ENCODE measurements at places on chromosomes 7 and 10.

GRCh38 chr7:26865094-26865388 is 651 bp upstream of the SKAP2 start:
- no peak for DNase-seq

DNA sequence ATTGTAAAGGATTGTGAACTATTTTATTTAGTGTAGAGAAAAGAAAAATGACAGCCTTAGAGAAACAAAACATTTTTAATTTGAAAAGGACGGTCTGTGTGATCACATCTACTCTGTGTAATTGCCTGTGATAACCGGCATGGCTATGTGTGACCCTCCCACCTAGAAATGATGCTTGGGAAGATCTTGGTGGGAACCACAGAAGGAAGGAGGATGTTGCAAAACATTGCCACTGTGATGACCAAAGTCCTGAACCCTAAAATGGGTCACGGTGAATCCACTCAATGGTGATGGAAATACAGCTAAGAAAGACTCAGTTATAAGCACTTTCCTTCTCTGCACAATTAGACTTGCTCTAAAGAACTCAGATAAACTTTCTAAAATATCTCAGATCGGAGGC is 221.3 kb upstream of the FRMD4A start:
- DNase-seq: no peak

- no peak for DNase-seq
These were observed 99.2 kb downstream of the DLG5 start for GRCh38 chr10:77827366-77827765.

DNA sequence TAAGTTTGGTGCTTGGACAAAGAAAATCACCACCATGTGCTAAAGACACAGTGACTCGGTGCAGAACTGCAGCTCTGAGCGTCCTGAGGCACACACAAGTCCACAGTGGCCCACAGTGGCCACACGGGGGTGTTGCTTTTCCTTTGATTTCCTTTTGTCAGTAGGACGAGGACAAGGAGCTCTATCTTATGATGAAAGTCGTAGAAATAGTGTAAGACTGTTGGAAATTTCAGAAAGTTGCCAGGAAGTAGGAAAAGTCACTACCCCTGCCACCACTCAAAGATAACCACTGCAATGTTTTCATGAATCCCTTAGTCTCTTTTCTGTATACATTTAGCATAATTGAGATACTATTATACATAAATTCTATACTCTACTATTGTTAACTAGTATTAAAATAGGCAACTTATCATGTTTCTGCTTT is 146.0 kb downstream of the TNS3 start:
- no peak for DNase-seq

DNA sequence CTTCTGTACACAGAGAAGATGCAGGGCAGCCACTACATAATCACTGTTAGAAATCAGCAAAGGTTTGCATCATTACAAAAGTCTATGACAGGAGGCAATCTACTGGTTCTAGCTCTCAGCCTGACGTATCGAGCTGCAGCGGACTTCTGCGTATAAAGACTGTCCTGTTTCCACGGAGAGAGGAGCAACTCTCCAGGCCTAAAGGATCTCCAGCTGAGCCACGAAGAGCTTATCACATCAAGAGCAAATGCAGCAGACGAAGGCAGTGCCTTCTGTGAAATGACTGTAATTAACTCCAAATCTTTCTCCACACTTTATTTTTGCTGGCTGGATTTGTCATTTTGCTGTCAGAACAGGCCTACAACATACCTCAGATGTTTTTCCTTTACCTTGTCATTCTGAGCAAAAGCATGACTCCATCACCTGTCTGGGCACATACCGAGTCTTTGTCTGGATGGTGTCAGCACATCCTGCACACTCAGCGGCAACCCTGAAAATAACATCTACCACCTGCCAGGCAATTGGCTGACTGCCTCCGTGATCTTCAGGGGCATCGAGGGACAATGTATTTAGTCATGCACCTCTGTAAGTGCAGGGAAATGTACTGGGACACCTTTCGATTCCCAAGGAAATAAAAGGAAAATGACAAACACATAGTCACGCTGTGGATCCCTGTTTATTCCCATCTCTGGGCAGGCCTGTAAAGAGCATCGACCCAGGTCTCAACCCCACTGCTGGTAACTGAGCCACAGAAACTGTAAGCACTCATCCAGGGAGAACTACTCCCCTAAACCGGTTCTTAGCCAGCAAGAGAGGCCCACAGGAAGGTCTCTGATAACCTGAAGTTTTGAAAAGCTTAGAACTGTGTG is 26.3 kb upstream of the SH3PXD2A start:
- DNase-seq: no peak

DNA sequence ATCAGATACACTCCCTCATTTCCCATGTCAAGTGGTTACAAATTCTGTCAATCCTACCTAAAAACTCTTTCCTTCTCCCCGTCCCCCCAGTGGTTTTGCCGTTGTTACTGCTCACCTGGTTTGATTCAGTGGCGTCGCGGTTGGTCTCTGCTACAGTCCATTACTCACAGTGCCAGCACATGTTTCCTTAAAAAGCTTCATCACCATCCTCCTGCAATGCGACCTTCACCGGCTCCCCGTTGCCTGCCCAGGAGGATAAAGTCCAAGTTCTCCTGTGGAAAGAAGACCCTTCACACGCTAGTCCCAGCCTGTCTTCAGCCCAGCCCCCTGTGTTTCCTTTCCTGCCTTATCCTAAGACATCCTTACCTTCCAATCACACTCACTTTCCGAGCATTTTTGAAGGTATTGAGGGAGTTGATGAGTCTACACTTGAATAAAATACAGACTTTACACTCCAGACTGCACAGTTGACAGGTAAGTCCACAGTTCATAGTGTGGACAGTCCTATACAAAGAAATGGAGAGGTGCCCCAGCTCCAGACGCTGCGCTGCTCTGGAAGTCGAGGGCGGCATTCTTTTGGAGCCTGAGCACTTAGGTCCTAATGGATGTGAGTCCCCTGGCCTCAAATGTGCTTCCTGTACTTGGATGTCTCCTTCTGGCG is 3.4 kb upstream of the LARP4B start:
- no peak for DNase-seq

DNA sequence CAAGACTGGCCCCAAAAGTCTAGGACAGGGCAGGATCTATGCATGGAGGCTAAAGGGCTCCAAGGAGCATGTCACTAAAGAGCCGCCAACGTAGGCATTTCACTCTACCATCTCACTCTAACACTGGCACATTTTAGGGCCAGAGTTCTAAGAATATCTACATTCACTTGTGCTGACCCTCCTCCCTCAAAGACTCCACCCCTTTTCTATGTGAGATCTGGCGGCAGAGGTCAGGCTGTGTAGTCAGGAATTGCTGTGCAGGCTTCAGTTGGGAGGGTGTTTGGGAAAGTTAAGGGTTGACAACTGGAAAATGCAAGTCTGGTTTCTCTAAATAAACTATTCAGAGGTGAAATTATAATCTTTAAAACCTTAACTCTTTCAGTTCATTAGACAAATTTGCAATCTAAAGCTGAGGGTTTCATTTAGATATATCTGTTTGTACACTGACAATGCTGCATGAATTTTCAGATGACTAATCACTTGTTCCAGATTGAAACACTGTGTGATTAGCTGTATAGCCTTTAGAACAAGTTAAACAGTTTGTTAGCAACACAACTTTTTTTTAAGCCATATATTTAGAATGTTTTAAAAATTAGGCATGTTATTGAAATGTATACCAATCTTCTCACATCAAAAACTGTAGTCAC is 18.2 kb downstream of the LMOD2 start:
- DNase-seq: no peak

GRCh38 chr7:157359581-157359980 is 22.8 kb downstream of the DNAJB6 start:
- DNase-seq: no peak

- no peak for DNase-seq
These were observed 845.0 kb downstream of the CNTNAP2 start for GRCh38 chr7:146961617-146962016.

DNA sequence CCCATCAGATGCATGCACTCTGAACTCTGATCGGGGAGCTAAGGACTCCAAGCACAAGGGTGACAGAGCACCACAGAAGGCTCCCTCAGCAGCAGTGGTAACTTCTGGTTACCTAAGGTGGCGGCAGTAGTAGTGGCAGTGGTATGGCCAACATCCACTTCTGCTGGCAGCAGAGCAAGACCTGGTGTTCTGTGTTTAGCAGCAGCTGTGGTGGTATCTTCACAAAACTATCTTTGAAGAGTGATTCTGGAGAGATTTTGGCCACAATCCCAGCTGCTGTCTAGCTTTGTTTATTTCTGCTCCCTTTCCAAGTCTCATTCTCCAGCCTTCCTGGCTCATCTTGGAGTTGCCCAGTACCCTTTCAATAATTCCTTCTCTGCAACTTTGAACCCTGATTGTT is 102.4 kb upstream of the LRGUK start:
- DNase-seq: no peak

GRCh38 chr10:71266147-71266917 is 52.7 kb upstream of the SLC29A3 start:
- DNase-seq: no peak

- no peak for DNase-seq
These were observed 468.6 kb upstream of the ZMIZ1 start for GRCh38 chr10:78600121-78600665.

DNA sequence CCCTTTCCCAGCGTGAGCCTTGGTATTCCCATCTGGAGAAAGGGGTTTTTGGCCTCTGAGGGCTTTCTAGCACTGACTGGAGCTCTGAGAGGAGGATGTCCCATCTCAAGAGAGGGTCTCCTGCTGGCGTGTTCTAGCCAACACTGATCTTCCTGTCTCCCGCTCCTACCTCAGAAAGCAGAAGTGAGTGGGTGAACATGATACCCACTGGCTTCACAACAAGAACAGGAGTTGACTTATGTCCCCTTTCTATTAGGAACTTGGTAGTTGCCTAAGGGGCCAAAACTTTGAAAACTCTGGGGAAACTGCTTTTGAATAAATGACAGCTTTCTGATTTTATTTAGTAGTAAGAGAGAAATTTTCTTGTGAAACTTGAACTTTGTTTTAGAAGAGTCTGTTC is 113.1 kb upstream of the ADCY1 start:
- DNase-seq: no peak

DNA sequence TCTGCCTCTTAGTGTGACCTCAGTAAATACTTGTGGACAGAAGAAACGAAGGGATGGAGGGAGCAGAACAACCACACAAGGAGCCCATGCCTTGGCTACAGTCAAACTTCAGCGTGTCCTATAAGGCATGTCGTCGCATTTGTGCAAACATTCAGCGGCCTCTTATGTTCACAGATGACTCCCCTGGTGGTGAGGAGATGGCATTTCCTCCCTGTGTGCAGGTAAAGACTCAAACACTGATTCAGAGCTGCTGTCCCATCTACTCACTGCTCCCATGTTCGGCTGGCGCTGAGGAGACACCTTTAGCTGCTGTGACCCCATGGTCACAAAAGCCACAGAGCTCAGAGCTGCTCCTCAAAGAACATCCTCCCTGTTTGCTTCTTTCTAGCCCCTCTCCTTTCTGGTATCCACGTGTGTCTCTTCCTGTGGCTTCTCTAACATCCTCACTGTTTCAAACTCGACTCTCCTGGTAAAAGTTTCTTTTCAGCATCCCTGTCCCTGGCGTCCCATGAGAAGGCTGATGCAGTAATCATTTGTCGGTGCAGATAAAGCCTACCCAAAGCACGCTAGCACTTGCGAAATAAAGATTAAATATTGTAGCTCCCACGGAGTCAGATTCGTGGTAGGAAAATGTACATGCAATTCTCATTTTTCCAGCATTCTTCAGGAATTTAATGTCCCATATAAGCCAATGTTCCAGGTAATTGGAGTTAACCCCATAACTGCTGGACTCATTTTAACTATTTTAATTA is 124.9 kb upstream of the NEBL start:
- DNase-seq: no peak

DNA sequence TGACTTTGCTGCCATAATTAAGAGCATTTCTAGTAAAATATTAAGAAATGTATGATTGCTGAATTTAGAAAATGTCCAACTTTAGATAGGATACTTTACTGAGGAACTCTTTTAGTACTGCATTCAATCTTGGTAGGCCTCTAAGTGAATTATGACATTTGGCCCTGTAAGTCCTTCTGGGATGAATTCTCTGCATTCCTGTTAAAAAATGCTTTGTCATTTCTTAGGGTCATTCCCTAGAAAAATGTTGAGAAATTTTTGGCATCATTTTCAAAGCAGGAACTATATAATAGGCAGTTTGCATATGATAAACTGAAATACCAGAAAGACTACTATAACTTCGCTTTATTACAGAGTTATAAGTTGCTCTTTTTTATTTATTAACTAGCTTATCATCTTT is 69.3 kb upstream of the PRR15 start:
- no peak for DNase-seq

GRCh38 chr10:115082506-115082905 is 10.7 kb upstream of the ATRNL1 start:
- DNase-seq: no peak
